ENCODE measurements at places on chromosomes 12 and 14.

- DNase-seq = peak; percentile 90
Measured at GRCh38 chr14:20455355-20456300, 602 bp downstream of the APEX1 start.

GRCh38 chr12:26295001-26295400, 99.6 kb downstream of the SSPN start:
- no peak for DNase-seq

DNA sequence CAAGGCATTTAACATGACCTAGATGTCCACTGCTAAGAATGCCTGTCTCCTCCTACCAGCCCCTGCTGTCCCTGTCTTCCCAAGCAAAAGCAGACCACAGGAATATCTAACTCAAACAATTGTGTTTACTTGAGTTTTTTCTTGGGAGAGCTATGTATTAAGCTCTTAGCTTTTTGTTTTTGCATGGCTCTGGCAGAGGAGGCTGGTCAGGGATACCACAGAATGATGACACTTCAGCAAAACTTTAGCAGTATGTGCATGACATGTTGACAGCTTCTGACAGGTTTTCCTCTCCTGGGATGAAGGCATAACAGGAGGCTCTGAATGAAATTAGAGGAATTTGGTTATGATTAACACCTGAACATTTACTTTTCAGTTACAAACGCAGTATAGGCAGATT, 6.9 kb downstream of the TMBIM6 start:
- DNase-seq = no peak

DNA sequence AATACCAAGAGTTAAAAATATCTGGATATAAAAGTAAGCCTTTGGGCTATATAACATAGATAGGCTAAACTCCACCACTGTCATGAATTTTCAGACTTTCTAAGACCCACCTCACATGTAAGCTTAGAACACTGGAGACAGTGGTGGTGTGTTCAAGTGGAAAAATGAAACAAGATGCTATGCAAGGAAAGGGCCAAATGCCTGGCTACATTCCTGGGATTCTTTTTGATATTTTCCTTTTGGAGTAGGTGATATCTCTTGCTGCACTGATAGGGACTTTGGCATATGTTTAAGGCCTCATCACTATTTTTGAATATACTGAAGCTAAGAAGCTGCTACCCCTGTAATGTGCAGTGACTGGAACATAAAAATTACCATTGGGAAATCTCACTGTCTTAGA, 341.3 kb downstream of the SLC16A7 start:
- DNase-seq = no peak

GRCh38 chr12:6753772-6754356, 923 bp upstream of the MLF2 start:
- no peak for DNase-seq

DNA sequence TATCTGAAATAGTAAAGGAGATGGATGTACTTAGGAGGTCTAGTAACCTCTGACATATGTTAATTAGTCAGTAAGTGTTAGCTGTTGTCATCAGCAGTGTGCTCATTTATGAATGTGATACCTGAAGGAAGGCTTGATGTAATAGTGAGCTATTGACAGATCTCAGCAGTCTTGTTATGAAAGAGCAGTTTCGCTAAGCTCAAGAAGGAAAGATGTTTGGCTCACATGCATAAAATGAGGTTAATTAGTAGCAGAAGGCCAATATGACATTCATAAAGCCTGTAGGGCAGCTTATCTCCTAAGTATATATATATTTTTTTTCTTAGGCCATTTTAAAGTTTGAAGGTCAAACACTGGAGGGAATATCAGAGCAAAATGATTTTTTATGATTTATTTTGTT, 2.8 kb downstream of the FAM234B start:
- DNase-seq = no peak

DNA sequence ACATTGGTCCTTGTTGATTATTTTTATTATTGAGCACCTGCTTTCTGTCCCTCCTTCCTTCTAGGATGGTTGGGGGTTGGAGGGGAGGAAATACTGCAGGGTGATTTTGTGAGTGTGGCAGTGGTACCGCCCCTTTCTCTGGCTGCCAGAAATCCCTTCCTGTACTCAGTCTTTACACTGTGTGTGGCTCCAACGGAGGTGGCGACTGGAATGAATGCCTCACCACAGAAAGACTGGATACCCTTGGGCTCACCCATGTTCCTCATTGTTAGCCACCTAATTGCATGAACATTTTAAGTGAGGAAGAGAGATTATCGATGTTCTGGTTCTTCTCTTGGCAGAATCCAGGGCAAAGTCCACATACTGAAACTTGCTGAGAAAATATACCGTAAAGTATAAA, 272.0 kb upstream of the E2F7 start:
- DNase-seq = no peak

GRCh38 chr12:2992724-2993123, 33.5 kb downstream of the TEAD4 start:
- no peak for DNase-seq

DNA sequence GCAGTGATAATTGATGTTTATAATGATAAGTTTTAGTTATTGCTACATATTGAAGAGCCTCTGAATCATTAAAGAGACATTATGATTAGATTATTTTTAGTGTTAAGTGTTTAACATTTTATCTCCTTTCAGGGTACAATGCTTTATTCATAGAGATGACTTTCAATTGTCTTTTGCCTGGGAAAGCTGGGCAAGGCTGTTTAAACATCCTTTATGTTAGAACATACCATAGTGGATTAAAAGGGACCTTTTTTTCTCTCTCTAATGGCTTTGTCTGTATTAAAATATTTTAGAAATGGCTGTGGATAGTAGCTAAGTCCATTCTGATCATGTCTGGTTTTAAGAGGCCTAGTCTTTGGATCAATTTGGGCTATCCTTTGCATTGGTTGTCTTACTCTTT, 427.5 kb upstream of the MIS18BP1 start:
- DNase-seq = no peak

- DNase-seq = peak; percentile 9
Measured at GRCh38 chr12:53820514-53821306, 68.9 kb upstream of the CISTR start.

GRCh38 chr12:104384141-104384880, 72.4 kb upstream of the CHST11 start:
- DNase-seq = no peak

DNA sequence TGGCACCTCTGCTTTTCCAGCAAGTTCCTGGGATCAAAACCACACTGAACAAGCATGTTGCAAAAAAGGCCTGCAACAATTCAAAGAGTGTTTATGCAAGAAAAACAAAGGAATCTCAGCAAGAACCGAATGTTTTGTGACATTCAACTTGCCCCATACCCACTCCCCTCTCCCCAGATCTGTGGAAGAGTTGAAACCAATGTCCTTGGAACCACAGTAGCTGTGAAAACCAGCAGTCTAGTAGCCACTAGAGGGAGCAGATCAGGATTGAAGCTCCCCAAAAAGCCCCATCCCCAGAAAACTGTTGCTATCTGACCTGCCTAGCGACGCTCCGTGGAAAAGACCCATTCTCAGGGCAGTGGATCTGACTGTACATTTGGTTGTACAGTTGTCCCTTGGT, 27.1 kb downstream of the PRKAB1 start:
- no peak for DNase-seq

- DNase-seq = peak; percentile 3
Measured at GRCh38 chr14:21894003-21894897, 220.6 kb upstream of the OR4E1 start.

DNA sequence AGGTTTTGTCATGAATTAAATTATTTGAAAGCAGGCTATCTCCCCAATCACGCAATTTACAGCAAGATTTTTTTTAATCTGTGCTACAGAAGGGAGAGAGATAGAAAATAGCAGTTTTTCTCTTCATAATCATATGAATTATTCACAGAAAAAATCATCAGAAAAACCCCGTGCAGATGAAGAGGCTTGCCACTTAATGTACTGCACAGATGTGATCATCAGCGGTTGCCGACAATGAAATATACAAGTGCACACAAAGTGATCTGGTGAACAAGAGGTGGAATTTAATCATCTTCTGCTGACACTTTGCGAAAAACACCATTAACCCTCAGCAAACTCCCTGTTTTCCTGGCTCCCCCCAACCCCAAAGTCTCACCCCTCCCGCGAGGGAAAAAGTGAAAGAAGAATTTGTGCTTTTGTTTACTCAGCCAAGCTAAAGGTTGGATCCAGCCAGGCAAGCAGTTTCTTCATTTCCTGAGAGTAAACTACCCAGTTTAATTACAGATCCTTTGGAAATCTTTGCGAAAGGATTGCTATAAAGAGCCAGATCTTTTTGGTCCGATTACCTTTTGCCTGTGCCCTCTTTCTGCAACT, 3.1 kb upstream of the LMO3 start:
- no peak for DNase-seq

- no peak for DNase-seq
Measured at GRCh38 chr12:87227162-87227561, 802.0 kb downstream of the C12orf50 start.

DNA sequence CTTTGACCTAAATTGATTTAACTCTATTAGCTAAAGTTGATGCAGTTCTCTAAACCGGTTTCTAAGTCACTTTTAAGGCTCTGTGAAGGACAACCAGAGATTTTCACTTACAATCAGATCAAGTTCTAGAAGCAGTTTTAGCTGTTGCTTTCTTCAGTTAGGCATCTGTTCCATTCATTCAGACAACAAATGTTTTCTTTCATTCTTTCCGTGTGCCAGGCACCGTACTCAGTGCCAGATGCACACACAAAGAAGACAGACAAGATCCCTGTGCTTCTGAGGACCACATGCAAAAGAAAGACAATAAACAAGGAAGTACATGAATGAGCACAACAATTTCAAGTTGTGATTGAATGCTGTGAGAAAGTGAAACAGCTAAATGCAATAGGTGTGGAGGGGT, 11.1 kb upstream of the EGLN3 start:
- no peak for DNase-seq

GRCh38 chr12:5173511-5174011, 129.9 kb downstream of the KCNA5 start:
- DNase-seq = no peak

- DNase-seq = no peak
Measured at GRCh38 chr14:88818018-88818417, 6.4 kb upstream of the TTC8 start.

GRCh38 chr14:75553157-75553556, 25.3 kb upstream of the FLVCR2 start:
- DNase-seq = no peak

DNA sequence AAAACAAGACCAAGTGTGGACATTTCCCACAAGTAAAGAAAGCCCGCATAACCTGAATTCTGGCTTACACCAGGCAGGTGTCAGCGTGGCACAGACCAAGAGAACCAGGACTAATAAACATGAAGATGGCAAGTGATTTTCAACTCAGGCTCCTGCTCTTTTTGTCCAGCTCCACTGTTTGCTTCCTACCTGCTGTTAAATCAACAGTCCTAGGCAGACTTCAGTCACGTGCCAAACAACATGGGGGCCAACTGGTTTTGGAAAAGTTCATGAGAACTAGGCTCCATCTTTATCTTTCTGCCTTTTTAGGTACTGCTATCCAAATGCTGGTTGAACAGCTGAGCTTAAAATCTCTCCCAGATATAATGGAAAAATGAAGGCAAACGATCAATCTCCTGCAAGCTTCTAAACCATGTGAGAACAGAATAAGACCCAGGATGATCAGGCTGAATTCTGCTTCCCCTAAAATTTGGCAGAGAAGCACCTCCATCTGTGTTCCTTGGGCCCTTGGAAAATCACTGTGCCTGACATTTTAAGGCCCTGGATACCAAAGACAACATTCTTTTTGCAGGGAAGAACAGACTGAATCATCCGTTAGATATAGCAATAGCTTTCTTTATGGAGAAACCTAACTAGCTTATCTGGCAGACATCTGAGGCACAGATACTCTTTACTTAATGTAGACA, 215.6 kb upstream of the USP15 start:
- no peak for DNase-seq

DNA sequence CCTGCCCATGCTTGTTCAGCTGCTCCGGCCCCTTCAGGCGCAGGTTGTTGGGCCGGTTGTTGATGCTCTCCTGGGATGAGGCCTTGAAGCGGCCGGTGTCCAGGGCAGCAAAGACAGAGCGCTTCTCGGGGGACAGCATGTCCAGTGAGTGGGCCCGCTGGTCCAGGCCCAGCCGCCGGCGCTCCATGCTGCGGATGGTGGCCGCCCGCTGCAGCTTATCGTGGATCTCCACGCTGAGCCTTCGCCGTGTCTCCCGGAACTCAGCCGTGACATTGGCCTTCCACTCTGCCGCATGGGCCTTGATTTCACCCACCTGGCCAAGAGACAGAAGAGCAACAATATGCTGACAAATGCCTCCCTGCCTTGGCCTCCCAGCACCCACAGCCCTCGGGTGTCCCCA, 137.2 kb downstream of the KCNK10 start:
- DNase-seq = no peak

DNA sequence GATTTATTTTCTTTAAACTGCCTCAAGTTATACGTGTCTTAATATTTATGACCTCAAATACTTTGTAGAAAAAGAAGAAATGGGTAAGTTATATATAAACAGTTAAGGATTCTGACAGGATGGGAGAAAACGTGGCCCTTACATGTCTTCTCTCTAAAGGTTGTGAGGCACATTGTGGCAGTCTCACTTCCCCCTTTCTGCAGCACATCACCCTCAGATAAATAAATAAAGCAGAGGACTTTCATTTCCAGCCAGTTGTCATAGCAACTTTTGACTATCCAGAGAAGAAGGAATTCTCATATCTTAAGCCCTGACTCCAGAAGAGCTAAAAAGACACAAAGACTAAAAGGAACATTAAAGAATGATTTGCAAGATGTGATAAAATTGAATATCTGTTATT, 28.8 kb upstream of the CEP83 start:
- DNase-seq = peak; percentile 11

DNA sequence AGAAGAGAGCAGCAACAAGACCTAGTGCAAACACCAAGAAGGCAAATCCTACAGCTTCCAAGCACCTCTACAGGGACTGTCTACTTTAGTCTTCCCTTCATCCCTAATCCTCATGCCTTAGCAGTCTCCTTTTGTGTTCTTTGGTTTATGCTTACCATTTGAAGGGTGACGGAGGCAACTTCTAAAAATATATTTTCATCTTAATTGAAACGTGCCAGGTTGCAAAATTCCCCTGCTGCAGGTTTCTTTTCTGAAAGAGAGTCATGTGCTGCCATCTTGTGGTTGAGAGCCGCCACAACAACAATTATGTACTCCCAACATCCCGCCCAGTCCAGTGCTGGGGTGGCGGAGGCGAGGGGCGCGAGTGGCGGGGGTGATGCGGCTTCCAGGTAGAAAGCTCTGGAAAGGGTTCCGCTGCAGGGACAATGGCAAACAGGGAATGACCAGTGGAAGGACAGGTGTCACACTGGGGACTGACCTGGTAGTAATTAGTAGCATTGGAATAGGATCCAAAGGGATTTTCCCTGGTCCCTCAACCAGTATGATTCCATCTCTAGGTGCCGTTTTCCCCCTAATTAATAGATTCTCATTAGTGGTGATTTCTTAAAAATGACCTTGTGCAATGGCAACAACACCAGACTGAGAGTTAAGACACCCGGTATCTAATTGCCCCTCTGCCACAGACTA, 80.3 kb upstream of the GNG2 start:
- DNase-seq = peak; percentile 67

DNA sequence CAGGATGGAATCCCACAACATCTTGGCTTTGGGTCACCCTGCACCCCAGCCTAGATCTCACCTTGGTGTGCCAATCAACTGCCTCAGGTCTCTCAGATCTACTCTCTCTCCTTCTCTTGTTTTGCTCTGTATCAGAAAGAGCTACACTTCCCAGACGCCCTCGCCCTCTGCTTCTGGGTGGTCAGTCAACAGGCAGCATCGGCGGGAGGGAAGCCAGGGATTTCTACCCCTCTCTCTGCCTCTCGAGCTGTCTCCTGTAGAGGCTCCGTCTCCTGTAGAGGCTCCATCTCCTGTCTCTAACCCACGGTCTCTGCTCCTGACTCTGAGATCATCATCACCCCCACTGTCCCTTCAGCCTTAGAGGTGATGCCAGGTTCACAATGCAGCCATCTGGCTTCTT, 151.6 kb downstream of the PIWIL1 start:
- DNase-seq = no peak
